ENCODE measurements at places on chromosomes 5 and 9.

- no peak for DNase-seq
These were observed 165.8 kb upstream of the NR3C1 start for GRCh38 chr5:143569213-143569701.

DNA sequence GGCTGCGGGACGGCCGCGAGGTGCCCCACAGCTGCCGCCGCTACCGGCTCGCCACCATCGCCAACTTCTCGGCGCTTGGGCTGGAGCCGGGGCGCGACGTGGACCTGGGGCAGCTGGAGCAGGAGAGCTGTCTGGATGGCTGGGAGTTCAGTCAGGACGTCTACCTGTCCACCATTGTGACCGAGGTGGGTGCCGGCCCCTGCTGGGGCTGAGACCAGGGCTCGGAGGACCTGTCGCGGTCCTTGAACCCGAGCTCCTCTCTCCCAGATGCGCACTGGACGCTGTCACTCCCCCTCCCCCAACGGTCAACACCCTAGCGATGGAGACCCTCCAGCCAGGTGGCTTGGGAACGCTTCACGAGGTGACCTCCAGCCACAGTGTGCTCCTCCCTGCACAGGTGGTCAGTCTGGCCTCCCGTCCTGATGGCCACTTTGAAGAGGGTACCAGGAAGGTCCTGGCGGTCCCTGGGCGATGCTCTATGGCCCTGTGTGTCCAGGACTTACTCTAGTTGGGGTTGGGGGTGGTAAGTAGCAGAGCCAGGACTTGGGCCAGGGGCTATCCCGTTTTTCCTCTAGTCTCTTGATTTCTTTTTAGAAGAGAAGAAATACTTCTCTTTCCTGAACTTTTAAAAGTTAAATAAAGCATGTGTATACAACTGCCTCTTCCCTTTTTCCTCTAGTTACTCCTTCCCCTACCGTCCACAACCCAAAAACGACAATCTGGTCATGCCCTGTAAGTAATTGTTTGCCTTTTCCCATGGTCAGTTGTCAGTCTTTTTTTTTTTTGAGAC, 866 bp downstream of the SLC22A5 start:
- no peak for DNase-seq

- DNase-seq: no peak
These were observed 77.7 kb downstream of the FOXD1 start for GRCh38 chr5:73370640-73371583.

GRCh38 chr5:499233-500209, 24.7 kb downstream of the SLC9A3 start:
- DNase-seq: no peak

GRCh38 chr5:169374761-169375160, 73.8 kb upstream of the SLIT3 start:
- no peak for DNase-seq

DNA sequence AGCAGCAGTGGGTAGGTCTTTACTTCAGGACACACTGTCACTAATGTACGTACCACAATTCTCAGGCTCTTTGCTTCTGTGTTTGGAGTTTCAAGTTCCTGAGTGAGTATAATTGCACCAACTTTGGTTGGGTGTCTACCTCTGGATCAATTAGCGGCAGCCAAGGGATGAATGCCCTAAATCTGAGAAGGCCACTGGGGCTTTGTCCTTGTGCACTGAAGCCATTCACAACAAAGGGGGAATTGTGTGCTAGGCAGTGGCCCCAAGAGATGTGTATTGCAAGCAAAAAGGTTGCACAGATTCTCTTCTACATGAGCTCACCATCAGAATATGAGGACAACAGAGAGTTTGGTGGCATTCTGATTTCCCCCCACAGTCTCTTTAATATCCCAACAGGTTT, 3.9 kb upstream of the PHF24 start:
- no peak for DNase-seq

- DNase-seq: no peak
These were observed 8.6 kb downstream of the FOXI1 start for GRCh38 chr5:170114271-170114670.

DNA sequence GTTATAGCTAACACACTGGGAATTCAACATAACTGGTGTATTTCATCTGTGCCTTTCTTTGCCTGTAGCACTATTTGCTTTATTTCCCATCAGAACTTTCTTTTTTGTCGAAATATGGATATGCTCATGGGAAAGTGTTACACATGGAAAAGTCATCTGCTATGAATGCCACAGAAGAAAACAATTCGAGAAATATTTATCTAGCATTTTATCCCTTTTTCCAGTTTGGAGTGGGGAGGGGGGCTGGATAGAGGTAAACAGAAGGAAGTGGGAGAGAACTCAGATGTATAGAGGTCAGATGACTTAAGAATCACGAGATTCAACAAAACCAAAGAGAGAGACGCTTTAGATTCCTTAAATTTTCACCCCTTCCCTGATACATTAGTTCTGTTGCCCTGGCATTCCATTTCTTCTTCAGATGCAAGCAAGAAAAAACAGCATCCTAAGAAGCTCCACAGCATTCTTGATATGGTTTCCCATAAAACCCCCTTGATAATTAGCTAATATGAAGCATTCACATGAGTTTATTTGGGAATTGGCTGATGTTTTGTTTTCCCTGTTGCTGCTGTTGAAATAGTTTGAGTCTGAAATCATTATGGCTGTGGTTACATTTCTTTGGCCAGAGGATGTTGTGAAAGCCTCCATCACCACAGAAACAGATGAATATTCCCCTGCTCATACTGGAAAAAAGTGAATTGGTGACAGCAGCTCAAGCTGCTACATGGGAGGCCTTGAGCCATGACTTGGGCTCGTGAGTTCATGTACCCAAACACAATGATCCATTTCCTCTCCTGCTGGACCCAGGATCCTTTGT, 335.8 kb upstream of the DAB2 start:
- no peak for DNase-seq

GRCh38 chr5:151953833-151954232, 29.2 kb upstream of the GLRA1 start:
- no peak for DNase-seq

DNA sequence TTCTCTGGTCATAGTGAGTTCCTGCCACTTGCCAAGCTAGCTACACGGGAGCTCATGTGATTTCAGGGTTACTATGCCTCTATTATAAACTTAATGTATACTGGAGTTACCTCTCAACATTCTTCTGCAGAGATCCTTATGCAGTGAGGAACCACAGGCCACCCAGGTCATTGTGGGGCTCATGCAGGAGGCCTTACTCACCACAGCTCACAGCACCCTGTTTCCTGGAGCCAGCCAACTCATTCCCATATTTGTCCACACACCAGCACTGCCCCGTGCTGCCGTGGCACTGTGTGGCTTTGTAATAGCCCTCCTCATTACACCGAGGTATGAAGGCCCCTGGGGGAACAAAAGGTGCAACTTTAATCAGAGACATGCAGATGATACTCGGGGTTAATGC, 520.0 kb downstream of the SPOCK1 start:
- no peak for DNase-seq

DNA sequence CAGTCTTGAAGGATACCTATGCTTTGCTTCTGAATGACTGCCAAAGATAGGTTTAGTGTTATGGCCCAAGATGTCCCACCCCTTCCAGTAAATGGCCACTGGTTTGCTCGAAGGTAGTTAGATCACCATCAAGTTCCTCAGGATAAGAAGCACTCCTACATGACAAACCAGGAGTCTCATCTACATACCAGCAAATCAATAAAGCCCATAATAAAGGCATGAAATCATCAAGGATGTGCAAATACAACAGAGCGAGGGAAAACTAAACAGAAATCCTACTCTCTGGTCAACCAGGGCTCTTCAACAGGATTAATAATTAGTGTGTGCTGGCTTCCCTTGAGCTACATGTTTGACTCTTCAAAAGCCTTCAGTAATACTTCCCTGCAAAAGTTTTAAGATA, 141.0 kb downstream of the LHFPL2 start:
- no peak for DNase-seq

All from activated CD4-positive, alpha-beta T cell treated with anti-CD3 and anti-CD28 coated beads for 24 hours (primary cell).